ENCODE measurements at places on chromosomes 1 and 21. TPM values are rescaled to one million over a fixed set of nuclear protein-coding genes. Genes with fewer than 3 reads are reported as not detected.
A peak's percentile ranks its signal among the peaks of the same experiment; 100 is the strongest.

The CRYAA gene
- not detected for total RNA-seq

GRCh38 chr1:160901768-160902167, 16.8 kb upstream of the ITLN1 start:
- H3K27ac ChIP-seq, result no peak overlapping the region
- no peak overlapping the region for H3K4me3 ChIP-seq
- no peaks in the 10 kb centered on the region for H3K4me1 ChIP-seq
- H3K27me3 ChIP-seq, result no peaks in the 10 kb centered on the region

DNA sequence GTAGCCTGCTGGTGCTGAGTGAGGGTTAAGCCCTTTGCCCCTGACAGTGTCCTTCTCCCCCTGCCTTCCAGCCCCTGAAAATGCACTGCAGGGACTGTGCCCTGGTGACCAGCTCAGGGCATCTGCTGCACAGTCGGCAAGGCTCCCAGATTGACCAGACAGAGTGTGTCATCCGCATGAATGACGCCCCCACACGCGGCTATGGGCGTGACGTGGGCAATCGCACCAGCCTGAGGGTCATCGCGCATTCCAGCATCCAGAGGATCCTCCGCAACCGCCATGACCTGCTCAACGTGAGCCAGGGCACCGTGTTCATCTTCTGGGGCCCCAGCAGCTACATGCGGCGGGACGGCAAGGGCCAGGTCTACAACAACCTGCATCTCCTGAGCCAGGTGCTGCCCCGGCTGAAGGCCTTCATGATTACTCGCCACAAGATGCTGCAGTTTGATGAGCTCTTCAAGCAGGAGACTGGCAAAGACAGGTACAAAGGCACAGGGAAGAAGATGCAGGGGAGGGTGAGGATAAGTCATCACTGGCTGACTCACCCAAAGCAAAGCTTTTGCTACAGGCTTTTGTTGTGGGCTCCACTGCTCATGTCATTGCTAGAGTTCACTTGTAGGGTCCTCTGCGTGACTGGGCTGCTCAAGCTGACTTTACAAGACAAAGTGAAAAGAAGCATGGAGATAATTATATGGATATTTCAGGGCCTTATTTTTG, 174.9 kb downstream of the PIGK start:
- no peak for DNase-seq
- no peaks in the 10 kb centered on the region for H3K36me3 ChIP-seq
- H3K4me3 ChIP-seq, result no peak overlapping the region
- peaks cover under 1% of the 10 kb centered on the region for H3K4me1 ChIP-seq
- no peaks in the 10 kb centered on the region for H3K27me3 ChIP-seq

The ALPL gene
- 6.6 TPM for total RNA-seq

DNA sequence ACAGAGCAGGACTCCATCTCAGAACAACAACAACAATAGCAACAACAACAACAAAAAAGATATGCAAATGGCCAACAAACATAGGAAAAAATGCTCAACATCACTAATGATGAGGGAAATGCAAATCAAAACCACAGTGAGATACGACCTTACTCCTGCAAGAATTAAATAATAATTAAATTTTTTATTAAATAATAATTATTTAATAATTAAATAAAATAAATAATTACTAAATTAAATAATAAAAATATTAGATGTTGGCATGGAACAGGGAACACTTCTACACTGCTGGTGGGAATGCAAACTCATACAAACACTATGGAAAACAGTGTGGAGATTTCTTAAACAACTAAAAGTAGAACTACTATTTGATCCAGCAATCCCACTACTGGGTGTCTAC, 1022.3 kb upstream of the B3GALT2 start:
- no peak for DNase-seq
- H3K4me1 ChIP-seq, result no peaks in the 10 kb centered on the region
- H3K4me3 ChIP-seq, result no peak overlapping the region
- H3K27me3 ChIP-seq, result no peaks in the 10 kb centered on the region
- H3K36me3 ChIP-seq, result no peaks in the 10 kb centered on the region

The TSPEAR gene
- not detected for total RNA-seq

DNA sequence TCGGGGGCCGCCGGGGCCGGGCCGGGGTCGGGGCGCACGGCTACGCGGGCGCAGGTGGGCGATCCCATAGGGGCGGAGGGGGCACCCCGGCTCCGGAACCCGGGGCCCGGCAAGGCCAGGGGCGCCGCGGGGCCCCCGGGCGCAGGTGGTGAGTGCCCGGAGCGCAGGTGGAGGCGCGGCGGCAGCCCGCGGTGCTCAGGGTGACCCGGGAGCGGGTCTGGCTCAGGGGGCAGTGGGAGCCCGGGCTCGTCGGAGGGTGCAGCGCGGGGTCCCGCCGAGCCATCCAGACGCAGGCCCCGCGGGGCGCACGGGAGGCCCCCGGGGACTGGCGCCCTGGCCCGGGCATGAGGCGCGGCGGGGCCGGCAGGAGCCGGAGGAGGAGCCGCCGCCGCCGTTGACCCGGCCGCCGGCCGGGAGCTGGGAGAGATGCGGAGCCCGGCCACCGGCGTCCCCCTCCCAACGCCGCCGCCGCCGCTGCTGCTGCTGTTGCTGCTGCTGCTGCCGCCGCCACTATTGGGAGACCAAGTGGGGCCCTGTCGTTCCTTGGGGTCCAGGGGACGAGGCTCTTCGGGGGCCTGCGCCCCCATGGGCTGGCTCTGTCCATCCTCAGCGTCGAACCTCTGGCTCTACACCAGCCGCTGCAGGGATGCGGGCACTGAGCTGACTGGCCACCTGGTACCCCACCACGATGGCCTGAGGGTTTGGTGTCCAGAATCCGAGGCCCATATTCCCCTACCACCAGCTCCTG, 489 bp downstream of the CELSR2 start:
- no peak for DNase-seq
- H3K36me3 ChIP-seq, result no peaks in the 10 kb centered on the region
- H3K4me1 ChIP-seq, result peaks cover 33% of the 10 kb centered on the region
- peak overlapping the region; percentile 50 for H3K27ac ChIP-seq
- no peaks in the 10 kb centered on the region for H3K27me3 ChIP-seq

DNA sequence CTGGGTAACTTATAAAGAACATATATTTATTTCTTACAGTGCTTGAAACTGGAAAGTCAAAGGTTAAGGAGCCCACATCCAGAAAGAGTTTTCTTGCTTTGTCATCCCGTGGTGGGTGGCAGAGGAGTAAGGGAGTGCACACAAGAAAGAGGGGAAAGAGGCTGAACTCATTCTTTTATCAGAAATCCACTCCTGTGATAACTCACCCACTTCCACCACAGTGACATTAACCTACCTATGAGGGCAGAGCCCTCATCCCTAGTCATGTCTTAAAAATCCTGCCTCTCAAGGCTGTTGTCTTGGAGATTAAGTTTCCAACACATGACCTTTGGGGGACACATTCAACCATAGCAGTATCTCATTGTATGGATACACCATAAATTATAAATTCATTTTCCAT, 32.5 kb upstream of the RGS4 start:
- no peaks in the 10 kb centered on the region for H3K4me1 ChIP-seq
- no peak overlapping the region for H3K4me3 ChIP-seq
- H3K36me3 ChIP-seq, result no peaks in the 10 kb centered on the region
- H3K27ac ChIP-seq, result no peak overlapping the region
- H3K27me3 ChIP-seq, result no peaks in the 10 kb centered on the region

- peaks cover 34% of the 10 kb centered on the region for H3K4me1 ChIP-seq
- H3K36me3 ChIP-seq, result no peaks in the 10 kb centered on the region
- no peak for DNase-seq
- no peaks in the 10 kb centered on the region for H3K27me3 ChIP-seq
- H3K4me3 ChIP-seq, result no peak overlapping the region
Measured at GRCh38 chr1:243731301-243731891, 118.6 kb downstream of the AKT3 start.

DNA sequence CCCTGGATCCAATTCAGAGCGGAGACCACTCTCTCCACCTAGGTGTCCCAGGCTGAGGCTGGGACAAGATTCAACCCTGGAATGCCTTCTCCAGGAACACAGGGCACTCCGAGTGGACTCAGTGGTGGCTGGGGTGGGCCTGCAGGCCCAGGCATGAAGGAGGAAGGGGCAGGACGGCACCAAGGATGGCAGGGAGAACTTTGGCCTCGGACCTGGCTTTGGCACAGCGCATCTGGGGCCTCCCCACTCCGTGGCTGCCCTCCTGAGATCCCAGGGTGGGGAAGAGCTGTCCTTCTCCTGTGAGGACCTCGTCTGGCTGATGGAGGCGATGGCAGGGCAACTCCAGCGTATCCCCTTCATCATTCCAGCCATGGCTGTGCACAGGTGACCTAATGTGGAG, 35.6 kb downstream of the DHCR24 start:
- no peak for DNase-seq
- no peaks in the 10 kb centered on the region for H3K27me3 ChIP-seq
- H3K36me3 ChIP-seq, result no peaks in the 10 kb centered on the region

GRCh38 chr1:34714386-34714785, 40.5 kb upstream of the GJB5 start:
- no peak for DNase-seq
- H3K4me3 ChIP-seq, result no peak overlapping the region
- no peaks in the 10 kb centered on the region for H3K4me1 ChIP-seq

The NECTIN4 gene
- 42.7 TPM for total RNA-seq

GRCh38 chr1:65056234-65056633, 89.9 kb upstream of the JAK1 start:
- no peak overlapping the region for H3K4me3 ChIP-seq
- no peaks in the 10 kb centered on the region for H3K36me3 ChIP-seq
- DNase-seq, result no peak
- no peaks in the 10 kb centered on the region for H3K27me3 ChIP-seq
- no peak overlapping the region for H3K27ac ChIP-seq

- no peaks in the 10 kb centered on the region for H3K4me1 ChIP-seq
- no peak overlapping the region for H3K27ac ChIP-seq
- H3K4me3 ChIP-seq, result no peak overlapping the region
Measured at GRCh38 chr1:81330521-81330920, 470.2 kb upstream of the ADGRL2 start.

The LCE1E gene
- not detected for total RNA-seq

- no peaks in the 10 kb centered on the region for H3K27me3 ChIP-seq
- H3K4me1 ChIP-seq, result no peaks in the 10 kb centered on the region
- H3K4me3 ChIP-seq, result no peak overlapping the region
- DNase-seq, result peak; percentile 70
Measured at GRCh38 chr21:35019631-35020032, 29.5 kb downstream of the RUNX1 start.

GRCh38 chr1:3703786-3704371, 48.4 kb upstream of the CCDC27 start:
- H3K4me1 ChIP-seq, result peaks cover 32% of the 10 kb centered on the region

The PLA2G5 gene
- 2.7 TPM for total RNA-seq

DNA sequence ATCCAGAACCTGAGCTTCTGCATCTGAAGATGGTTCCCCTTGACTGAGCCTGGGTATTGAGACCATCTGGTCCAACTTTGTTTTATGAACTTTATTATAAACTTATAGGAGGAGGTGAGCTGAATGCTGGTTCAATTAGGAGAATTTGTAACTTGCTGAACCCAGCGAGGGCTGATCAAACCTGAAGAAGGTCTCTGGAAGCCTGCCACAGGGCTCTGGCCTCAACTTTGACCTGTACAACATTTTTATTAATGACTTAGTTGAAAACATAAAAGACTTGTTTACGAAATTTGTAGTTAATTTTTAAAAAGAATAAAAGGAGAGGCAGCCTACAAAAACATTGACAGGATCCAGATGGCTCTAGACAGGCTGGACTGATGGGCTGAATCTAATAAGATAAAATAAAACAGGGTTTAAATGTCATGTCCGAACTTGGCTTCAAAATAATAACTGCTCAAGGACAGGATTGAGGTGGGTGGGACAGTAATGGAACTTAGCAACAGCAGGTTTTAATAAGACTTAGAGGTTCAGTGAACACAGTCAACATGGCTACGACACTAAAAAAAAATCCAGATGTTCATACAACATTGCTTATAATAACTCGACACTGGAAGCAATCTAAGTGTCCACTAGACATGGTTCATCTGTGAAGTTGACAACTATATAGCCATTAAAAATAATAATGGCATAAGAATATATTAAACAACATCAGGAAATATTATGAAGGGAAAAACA, 53.4 kb upstream of the GJB5 start:
- H3K27me3 ChIP-seq, result no peaks in the 10 kb centered on the region
- no peak overlapping the region for H3K4me3 ChIP-seq
- H3K36me3 ChIP-seq, result no peaks in the 10 kb centered on the region
- H3K27ac ChIP-seq, result no peak overlapping the region
- H3K4me1 ChIP-seq, result no peaks in the 10 kb centered on the region
- no peak for DNase-seq

- H3K27me3 ChIP-seq, result no peaks in the 10 kb centered on the region
- peaks cover 26% of the 10 kb centered on the region for H3K4me1 ChIP-seq
- no peaks in the 10 kb centered on the region for H3K36me3 ChIP-seq
- H3K4me3 ChIP-seq, result no peak overlapping the region
- H3K27ac ChIP-seq, result no peak overlapping the region
Measured at GRCh38 chr1:224730965-224731364, 114.8 kb downstream of the CNIH3 start.

The FMO5 gene
- total RNA-seq, result 3.4 TPM

DNA sequence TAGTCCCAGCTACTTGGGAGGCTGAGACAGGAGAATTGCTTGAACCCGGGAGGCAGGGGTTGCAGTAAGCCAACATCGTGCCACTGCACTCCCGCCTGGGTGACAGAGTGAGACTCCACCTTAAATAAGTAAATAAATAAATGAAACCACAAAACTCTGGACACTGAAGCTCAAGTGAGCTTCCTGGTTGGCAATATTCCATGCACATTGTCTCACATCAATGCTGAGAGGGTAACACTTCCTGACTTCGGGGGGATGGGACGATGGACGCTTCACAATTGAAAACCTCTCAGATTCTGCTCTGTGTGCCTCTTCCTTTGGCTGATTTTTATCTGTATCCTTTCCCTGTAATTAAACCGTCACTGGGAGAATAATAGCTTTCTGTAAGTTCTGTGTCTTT, 70.0 kb upstream of the ZNF644 start:
- H3K36me3 ChIP-seq, result no peaks in the 10 kb centered on the region
- H3K4me1 ChIP-seq, result no peaks in the 10 kb centered on the region
- DNase-seq, result no peak

- DNase-seq, result no peak
- no peaks in the 10 kb centered on the region for H3K36me3 ChIP-seq
- H3K4me1 ChIP-seq, result no peaks in the 10 kb centered on the region
- no peaks in the 10 kb centered on the region for H3K27me3 ChIP-seq
- no peak overlapping the region for H3K4me3 ChIP-seq
Measured at GRCh38 chr1:78232630-78233029, 186.9 kb downstream of the GIPC2 start.

GRCh38 chr21:17780539-17780938, 38.6 kb downstream of the C21orf91 start:
- no peaks in the 10 kb centered on the region for H3K36me3 ChIP-seq
- H3K27ac ChIP-seq, result no peak overlapping the region
- no peak for DNase-seq
- no peak overlapping the region for H3K4me3 ChIP-seq
- H3K4me1 ChIP-seq, result no peaks in the 10 kb centered on the region

DNA sequence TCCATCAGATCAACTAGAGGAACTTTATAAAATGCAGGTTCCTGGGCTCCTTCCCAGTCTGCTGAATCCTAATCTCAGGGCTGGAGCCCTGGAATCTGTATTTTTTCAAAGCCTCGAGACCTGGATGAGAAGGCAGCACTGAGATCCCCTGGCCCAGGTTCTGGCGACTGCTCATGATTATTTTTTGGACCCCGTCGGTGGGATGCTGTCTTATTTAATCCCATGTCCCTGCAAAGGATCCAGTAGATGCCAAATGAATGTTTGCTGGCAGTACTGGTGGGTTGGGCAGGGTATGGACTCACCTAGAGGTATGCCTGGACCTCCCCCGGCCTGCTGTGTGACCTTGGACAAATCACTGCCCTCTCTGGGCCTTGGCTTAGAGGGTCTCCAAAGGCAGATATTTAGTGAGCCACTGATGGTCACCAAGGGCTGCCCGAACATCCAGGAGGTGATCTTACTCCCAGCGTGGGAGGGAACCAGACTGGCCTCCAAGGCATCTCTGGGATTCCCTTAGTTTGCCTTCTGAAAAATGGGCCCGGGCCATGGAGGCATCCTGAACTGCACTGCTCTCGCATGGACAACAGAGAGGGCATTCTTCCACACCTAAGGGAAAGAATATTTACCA, 91.6 kb upstream of the RUNX3 start:
- no peaks in the 10 kb centered on the region for H3K27me3 ChIP-seq
- no peaks in the 10 kb centered on the region for H3K36me3 ChIP-seq
- no peak overlapping the region for H3K4me3 ChIP-seq

Data from vagina (tissue), 2 donors.